ENCODE measurements at places on chromosomes 6 and 20. TPM values are rescaled to one million over a fixed set of nuclear protein-coding genes. Genes with fewer than 3 reads are reported as not detected.

GRCh38 chr6:131867744-131868143 lies 59.9 kb downstream of the ENPP1 start:
- DNase-seq, result no peak

DNA sequence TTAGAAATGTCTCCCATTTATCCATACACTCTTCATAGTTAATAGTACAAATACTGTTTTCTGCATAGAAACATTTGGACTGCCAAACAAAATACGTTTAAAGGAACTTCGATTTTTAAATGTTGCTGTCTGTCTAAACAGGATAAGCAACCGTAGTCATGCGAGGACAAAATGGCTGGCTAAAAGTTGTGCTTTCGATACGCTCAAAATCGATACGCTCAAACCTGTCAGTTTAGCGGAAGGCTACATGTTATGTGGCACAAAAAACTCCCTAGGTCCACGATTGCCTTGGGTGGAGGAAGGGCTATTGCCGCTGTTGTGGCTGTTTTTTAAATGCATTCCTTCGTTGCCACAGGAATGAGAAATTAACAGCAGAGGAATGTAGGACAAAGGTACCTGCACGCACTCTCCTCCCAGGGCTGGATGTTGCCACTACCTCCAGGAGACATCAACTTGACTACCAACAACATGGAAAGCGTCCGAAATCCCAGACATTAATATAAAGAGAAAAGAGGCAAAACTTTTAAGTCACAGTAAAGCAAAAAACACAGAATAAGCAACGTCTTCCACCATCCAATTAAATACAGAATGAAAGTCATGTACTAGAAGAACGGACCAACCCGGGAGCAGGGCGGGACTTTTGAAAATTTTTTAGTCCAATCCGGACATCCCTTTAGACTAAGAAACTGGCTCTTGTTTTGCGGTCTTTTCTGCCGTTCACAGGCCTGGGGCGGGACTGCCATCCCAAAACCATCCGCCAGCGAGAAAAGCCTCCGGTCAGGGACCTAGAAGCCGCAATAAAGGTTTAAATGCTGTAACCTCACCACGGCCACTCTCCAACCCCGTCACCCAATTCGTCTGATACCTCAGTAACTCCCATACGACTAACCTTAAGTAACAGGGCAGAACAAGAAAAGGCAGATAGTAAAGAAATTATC lies 32.2 kb upstream of the HFE start:
- peak; percentile 63 for DNase-seq

DNA sequence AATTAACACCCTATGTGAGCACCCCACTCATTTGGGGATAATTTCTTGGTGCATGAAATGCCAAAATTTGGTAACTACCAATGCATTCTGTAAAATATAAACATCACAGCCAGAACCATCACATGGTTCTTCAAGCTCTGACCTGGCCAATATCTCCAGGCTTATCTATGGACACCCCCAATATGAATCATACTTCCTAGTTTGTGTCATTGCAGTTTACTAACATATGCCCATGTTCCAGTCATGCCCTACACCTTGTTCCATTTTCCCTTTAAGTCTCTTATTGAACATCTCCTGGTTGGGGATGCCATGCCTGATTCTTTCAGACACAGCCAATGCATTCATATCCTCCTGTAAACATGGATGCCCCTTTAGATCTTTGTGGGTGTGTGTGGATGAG lies 572.8 kb upstream of the BTBD3 start:
- no peak for DNase-seq

GRCh38 chr6:7773914-7774313 lies 48.0 kb downstream of the BMP6 start:
- no peak for DNase-seq

- no peak for DNase-seq
Measured at GRCh38 chr6:62283365-62283764, 2.7 kb downstream of the KHDRBS2 start.

DNA sequence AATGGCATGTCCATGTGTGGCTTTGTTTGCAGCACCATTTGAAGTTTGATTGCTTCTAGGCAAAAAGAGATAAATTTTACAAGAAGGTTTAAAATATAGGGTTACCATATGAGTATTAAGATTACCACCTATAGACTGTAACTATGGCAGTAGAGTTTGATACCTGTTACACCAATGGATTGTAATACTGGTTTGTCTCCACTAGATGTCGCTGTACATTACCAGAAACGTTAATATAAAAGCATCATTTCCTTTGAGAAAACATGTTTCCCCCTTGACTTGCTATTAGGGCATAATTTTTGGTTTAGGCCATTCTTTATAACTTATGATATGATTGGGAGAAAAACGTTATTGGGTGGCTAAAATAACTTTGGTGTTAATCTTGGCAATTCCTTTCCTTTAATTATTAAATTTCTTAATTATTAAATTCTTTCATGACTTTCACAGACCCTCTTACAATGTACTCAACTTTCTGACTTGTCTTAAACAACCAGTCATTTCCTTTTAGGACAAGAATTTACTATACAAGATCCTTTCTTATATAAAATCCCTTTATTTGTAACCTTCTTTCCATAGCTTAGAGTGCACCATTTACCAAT lies 42.8 kb downstream of the HLA-DPB1 start:
- no peak for DNase-seq

KIFC1 gene
- 124 TPM for total RNA-seq
